ENCODE measurements at places on chromosomes 2 and 18.

DNA sequence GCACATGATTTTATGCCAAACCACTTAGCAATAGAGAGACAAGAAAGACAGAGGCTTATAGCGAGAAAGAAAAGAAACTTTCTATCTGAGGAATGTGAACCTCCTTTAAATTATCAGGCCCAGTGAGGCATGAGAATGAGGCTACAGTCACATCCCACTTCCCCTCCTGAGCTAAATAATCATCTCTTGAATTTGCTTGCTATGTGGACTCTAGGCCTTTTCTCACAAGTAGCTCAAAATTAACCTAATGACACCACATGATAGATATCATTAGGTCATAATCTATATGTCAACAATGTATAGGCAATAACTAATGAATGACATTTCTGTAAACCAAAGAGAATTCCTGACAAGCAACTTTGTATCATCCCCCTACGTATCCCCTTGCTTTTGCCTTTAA, 301.5 kb upstream of the MGAT5 start:
- DNase-seq: no peak

DNA sequence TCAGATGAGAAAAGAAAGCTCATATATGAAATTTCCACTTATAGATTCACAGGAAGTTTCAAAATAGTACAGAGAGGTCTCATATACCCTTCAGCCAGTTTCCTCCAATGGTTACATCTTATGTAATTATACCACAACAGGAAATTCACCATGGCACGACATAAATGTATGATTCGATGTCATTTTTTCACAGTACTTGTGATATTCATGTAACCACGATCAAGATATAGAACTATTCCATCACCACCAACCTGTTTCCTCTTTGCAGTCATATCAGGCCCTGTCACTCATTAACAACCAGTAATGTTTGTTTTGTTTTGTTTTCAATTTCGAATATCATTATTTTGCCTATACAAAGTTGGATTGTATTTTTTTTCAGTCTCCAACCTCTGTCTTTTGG, 314.3 kb upstream of the POU3F3 start:
- DNase-seq: no peak

DNA sequence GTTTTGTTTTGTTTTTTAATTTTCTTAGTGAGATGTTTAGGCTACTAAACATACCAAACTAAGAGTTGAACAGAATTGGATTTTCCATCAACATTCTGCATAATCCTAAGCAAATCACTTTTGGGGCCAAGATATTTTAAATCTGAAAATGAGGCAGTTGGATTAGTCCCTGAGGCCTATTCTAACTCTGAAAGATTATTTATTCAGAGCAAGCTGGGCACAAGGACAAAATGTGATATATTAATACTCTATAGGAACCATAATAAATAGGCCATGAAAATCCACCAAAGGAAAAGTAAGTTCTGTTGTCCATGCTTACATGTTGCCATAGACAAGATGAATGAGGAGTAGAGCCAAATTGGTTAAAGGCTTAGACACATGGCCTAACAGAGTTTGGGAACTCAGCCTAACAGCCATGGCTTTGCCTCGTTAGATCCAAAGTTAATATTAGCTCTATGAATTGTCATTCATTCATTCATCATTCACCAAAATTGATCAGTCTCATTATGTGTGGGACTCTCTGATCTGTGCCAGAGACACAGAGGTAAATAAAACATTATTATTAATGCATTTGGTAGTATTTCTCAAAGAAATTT, 183.5 kb downstream of the SCG2 start:
- DNase-seq: no peak

GRCh38 chr2:156132130-156132529, 200.4 kb downstream of the NR4A2 start:
- DNase-seq: no peak

DNA sequence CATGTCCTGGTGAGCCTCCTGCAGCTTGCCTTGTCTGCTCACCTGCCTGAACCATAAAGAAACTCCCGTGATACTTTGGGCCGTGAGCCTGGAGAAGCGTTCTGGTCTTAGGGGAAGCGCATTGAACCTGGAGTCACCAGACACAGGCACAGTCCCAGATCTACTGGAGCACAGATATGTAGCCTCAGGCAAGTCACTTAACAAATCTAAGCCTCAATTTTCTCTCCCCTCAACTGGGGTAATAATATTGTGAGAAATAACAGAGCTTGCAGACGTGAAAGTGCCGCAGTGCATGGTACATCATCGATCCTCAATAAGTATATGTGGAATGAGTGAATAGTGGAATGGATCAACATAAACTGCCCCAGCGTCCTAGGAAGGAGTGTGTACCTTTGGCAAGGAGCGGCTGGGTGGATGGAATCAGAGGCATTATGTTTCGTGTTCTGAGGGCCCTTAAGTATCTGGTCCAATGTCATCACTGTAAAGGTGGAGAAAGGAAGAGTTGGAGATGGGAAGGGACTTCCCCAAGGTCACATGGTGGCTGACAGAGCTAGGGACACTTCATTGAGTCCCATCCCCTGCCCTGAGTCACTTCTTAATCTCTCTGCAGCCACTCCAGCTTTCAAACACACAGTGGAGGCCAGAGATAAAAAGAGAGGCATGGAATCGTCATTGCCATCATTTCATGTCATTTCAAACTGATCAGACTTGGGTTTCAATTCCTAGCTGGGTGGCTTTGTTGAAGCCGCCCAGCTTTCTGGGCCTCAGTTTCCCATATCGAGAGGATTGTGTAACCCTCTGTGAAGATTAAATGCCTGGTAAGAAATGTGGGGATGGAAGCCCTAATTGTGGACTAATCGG, 172.4 kb downstream of the DDX1 start:
- DNase-seq: no peak

Data from CD4-positive, alpha-beta T cell treated with Interleukin-4 for 1 hour (primary cell).